Stimulated activated CD4-positive, alpha-beta T cell treated with anti-CD3 and anti-CD28 coated beads, Interleukin-1b, Interleukin-23, amount 100 ng/mL, for 48 hours (primary cell): ENCODE measurements at places on chromosomes 13 and 19.

GRCh38 chr13:99689955-99690354 lies 188.7 kb downstream of the TM9SF2 start:
- DNase-seq, result no peak

DNA sequence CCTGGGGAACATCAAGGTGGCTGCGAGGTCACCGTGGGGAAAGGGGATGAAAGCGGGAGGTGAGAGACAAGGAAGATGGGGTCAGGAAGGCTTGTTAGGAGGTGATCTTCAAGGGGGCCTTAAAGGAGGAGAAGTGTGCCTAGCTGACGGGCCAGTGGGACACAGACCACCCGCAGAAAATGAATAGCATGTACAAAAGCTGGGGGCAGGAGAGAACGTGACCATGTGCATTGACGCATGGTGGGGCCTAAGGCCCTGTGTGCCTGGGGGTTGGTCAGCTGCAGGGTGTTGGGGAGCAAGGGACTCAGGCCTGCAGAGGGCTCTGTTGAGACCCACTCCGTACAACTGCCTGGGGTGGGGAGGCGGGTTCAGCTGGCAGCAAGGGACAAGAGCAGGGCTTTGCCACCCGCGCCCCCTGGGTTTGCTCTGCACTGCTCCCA lies 5.9 kb downstream of the RAB8A start:
- no peak for DNase-seq

GRCh38 chr13:51181786-51182383 lies 40.3 kb upstream of the FAM124A start:
- DNase-seq, result no peak

DNA sequence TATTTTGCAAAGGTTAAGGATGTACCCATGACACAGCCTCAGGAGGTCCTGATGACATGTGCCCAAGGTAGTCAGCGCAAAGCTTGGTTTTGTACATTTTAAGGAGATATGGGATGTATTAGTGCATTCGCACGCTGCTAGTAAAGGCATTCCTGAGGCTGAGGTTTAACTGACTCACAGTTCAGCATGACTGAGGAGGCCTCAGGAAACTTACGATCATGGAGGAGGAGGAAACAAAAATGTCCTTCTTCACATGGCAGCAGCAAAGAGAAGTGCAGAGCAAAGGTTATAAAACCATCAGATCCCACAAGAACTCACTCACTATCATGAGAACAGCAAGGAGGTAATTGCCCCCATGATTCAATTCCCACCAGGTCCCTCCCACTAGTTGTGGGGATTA lies 1017.4 kb downstream of the EFNB2 start:
- DNase-seq, result no peak

GRCh38 chr13:102847272-102848234 lies 1.7 kb downstream of the ERCC5 start:
- DNase-seq, result peak; percentile 12
